Thyroid gland (tissue), 4 donors: ENCODE measurements at places on chromosomes 16 and 17. TPM values are rescaled to one million over a fixed set of nuclear protein-coding genes. Genes with fewer than 3 reads are reported as not detected.

- H3K4me3 ChIP-seq = no peak overlapping the region
- H3K36me3 ChIP-seq = peaks cover 4% of the 10 kb centered on the region
- no peak for DNase-seq
- H3K4me1 ChIP-seq = peaks cover 11% of the 10 kb centered on the region
- H3K27ac ChIP-seq = no peak overlapping the region
Measured at GRCh38 chr17:68249354-68249765, 1.5 kb downstream of the AMZ2 start.

DNA sequence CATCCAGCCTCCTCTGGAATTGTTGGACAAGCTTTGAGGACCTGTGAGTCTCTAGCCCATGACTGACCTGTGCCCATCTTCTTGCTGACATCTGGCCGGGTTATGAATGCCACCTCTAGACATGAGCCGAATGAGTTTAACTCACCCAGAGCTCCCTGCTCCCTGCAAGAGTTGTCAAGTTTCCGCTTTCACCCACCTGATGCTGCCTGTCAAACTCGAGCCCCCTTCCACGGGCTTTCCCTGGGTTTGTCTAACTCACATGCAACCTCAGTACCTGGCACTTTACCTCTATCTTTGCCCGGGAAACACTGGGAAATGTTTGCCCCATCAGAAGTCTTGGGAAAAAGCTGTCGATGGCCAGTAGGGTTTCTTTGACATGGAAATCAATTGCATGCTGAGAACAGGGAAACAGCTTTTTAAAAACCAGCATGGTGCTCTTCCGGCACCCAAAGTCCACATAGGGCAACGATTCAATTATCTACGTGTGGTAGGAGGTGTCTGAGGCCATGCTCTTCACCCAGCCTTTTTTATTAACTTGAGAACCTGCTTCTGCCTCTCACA lies 33.8 kb upstream of the DNAH17 start:
- H3K4me1 ChIP-seq = no peaks in the 10 kb centered on the region
- no peak overlapping the region for H3K27ac ChIP-seq
- no peaks in the 10 kb centered on the region for H3K27me3 ChIP-seq
- no peaks in the 10 kb centered on the region for H3K36me3 ChIP-seq
- H3K4me3 ChIP-seq = no peak overlapping the region

DNA sequence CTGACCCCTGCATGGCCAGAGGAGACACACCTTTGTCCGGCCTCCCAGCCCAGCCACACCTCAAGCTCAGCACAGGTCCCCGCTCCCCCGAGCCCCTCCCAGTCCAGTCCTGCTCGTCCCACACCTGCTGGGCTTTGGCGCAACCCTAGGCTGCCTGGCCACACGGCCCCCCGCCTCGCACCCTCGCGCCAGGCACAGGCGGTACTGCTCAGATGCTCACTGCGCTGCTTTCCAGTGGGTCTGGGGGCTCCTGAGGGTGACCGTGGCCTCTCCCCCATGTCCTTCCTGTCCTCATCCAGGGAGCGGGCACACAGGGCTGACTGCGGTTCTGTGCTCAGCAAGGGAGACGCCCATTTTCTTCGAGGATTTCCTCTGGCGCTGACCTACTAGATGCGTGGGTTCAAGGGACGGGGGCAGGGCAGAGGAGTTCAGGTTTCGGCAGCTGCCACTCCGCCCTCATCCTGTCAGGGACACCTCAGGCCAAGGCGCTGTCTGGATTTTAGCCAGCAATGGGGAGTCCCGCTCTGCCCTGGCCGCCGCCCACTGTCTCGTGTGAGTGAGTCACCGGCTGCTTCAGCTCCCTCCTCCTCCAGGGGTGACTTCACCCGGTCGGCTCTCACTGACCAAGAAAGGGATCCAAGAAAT lies 118.0 kb upstream of the ZNF469 start:
- no peak overlapping the region for H3K27ac ChIP-seq
- no peaks in the 10 kb centered on the region for H3K27me3 ChIP-seq
- H3K4me1 ChIP-seq = peaks cover 22% of the 10 kb centered on the region
- DNase-seq = peak; percentile 97
- no peaks in the 10 kb centered on the region for H3K36me3 ChIP-seq
- no peak overlapping the region for H3K4me3 ChIP-seq

- H3K36me3 ChIP-seq = no peaks in the 10 kb centered on the region
- DNase-seq = peak; percentile 88
- H3K4me1 ChIP-seq = peaks cover 50% of the 10 kb centered on the region
- H3K27ac ChIP-seq = peak overlapping the region; percentile 90
Measured at GRCh38 chr16:66660422-66661209, 35.9 kb downstream of the CMTM4 start.

TUBB3 gene
- 2.4 TPM for total RNA-seq

- DNase-seq = no peak
- no peaks in the 10 kb centered on the region for H3K27me3 ChIP-seq
- no peaks in the 10 kb centered on the region for H3K4me1 ChIP-seq
- H3K27ac ChIP-seq = no peak overlapping the region
- no peaks in the 10 kb centered on the region for H3K36me3 ChIP-seq
- H3K4me3 ChIP-seq = no peak overlapping the region
Measured at GRCh38 chr16:50473356-50473945, 74.7 kb upstream of the NKD1 start.

GRCh38 chr17:6138761-6139446 lies 68.7 kb downstream of the WSCD1 start:
- H3K27me3 ChIP-seq = no peaks in the 10 kb centered on the region
- DNase-seq = no peak
- no peaks in the 10 kb centered on the region for H3K4me1 ChIP-seq
- H3K4me3 ChIP-seq = no peak overlapping the region
- H3K27ac ChIP-seq = no peak overlapping the region

- DNase-seq = no peak
- H3K27me3 ChIP-seq = no peaks in the 10 kb centered on the region
- no peaks in the 10 kb centered on the region for H3K4me1 ChIP-seq
Measured at GRCh38 chr17:78849026-78849425, 8.4 kb upstream of the USP36 start.

- H3K4me3 ChIP-seq = no peak overlapping the region
- no peaks in the 10 kb centered on the region for H3K27me3 ChIP-seq
- no peaks in the 10 kb centered on the region for H3K4me1 ChIP-seq
- H3K36me3 ChIP-seq = peaks cover 86% of the 10 kb centered on the region
- DNase-seq = no peak
Measured at GRCh38 chr16:18832613-18833012, 31.3 kb upstream of the ARL6IP1 start.

GRCh38 chr16:46891910-46892309 lies 7.7 kb downstream of the GPT2 start:
- no peak for DNase-seq
- no peak overlapping the region for H3K27ac ChIP-seq
- no peaks in the 10 kb centered on the region for H3K27me3 ChIP-seq

ZNF174 gene
- total RNA-seq = 15.7 TPM

TMC8 gene
- 1.8 TPM for total RNA-seq

DNA sequence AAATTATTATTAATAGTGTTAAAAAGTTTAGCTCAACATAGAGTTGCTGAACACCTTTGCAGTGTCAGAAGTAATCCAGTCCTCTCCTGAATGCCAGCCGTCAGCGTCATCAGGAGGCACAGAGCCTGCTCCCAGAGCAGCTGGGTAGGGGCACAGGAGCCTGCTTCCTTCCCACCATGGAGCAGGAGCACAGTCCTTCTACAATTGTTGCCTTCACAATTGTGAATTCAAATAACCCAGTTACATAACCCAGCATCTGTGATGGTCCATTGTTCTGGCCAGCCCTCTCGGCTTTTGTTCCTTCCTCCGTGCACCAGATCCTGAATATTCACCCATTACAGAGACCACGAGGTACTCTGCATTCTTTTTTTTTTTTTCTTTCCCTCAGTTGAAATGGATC lies 393.9 kb upstream of the MAF start:
- H3K27me3 ChIP-seq = no peaks in the 10 kb centered on the region
- H3K4me3 ChIP-seq = no peak overlapping the region
- no peak overlapping the region for H3K27ac ChIP-seq
- H3K36me3 ChIP-seq = no peaks in the 10 kb centered on the region

- DNase-seq = no peak
- H3K27ac ChIP-seq = no peak overlapping the region
- no peaks in the 10 kb centered on the region for H3K27me3 ChIP-seq
- H3K4me1 ChIP-seq = peaks cover 54% of the 10 kb centered on the region
- no peak overlapping the region for H3K4me3 ChIP-seq
- no peaks in the 10 kb centered on the region for H3K36me3 ChIP-seq
Measured at GRCh38 chr16:85473909-85474620, 139.1 kb upstream of the GSE1 start.

SEBOX gene
- total RNA-seq = not detected

DNA sequence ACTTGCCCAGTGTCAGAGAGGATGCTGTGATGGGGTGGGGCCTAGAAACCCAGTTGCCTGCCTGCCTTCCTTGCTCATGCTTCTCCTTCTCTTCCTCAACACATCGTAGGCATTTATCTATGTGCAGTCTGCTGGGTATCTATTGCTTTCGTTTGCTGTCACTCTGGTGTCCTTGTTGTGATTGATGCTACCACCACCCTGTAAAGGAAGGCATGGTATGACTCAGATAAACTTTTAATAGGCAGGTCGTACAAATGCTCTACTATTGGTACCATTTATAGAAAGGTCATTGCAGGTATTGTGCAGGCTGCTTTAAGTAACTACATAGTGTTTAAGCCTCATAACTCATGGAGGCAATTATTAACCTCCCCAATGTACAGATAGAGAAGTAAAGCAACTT lies 368.9 kb downstream of the UTP18 start:
- no peak overlapping the region for H3K4me3 ChIP-seq
- no peaks in the 10 kb centered on the region for H3K27me3 ChIP-seq
- H3K36me3 ChIP-seq = no peaks in the 10 kb centered on the region
- DNase-seq = no peak

PKMYT1 gene
- total RNA-seq = 0.81 TPM

DNA sequence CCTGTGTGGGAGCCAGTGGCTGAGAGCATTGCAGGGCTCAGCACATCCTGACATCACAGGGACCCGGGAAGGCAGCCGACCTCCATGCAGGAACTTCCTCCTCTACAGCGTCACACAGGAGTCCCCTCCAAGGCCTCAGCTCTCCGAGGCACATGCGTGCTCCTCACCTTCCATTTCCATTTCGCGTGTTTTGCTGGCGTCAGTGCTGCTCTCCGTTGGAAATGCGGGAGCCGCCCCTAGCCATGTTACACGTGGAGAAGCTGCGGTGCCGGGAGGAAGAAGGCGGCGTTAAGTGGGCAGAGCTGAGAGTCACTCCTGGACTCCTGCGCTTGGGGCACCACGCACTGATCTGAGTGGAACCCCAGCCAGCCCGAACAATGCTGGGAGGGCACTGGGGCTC lies 25.2 kb upstream of the CRISPLD2 start:
- H3K4me3 ChIP-seq = no peak overlapping the region
- no peaks in the 10 kb centered on the region for H3K36me3 ChIP-seq
- no peak overlapping the region for H3K27ac ChIP-seq
- no peaks in the 10 kb centered on the region for H3K27me3 ChIP-seq
- H3K4me1 ChIP-seq = no peaks in the 10 kb centered on the region

GRCh38 chr16:88548985-88549384 lies 21.2 kb upstream of the ZC3H18 start:
- no peak overlapping the region for H3K4me3 ChIP-seq
- H3K36me3 ChIP-seq = no peaks in the 10 kb centered on the region
- DNase-seq = no peak
- no peak overlapping the region for H3K27ac ChIP-seq
- no peaks in the 10 kb centered on the region for H3K27me3 ChIP-seq

- H3K27me3 ChIP-seq = no peaks in the 10 kb centered on the region
- H3K27ac ChIP-seq = no peak overlapping the region
- no peaks in the 10 kb centered on the region for H3K4me1 ChIP-seq
- DNase-seq = no peak
- H3K4me3 ChIP-seq = no peak overlapping the region
- H3K36me3 ChIP-seq = no peaks in the 10 kb centered on the region
Measured at GRCh38 chr17:55456307-55457240, 34.9 kb upstream of the MMD start.

LPCAT2 gene
- total RNA-seq = 274 TPM

GRCh38 chr17:19642373-19642893 lies 6.1 kb upstream of the ALDH3A2 start:
- no peaks in the 10 kb centered on the region for H3K27me3 ChIP-seq
- H3K27ac ChIP-seq = no peak overlapping the region
- DNase-seq = no peak
- H3K4me3 ChIP-seq = no peak overlapping the region
- peaks cover 11% of the 10 kb centered on the region for H3K4me1 ChIP-seq

CYB5D1 gene
- 24.6 TPM for total RNA-seq

DNA sequence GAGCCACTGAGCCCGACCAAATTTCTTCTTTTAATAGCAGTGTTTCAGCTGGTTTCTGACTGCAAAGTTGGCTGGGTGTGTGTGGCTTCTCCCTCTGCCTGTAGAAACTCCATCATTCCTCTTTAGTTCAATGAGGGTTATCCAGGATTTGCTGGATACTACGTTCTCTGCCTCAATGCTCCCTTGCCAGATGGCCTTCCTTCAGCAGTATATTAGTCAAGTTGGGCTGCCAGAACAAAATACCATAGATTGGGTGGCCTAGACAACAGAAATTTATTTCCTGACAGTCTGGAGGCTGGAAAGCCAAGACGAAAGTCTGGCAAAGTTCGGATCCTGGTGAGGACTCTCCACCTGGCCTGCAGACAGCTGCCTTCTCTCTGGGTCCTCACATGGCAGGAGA lies 103.7 kb downstream of the NOG start:
- H3K4me3 ChIP-seq = no peak overlapping the region
- H3K27me3 ChIP-seq = no peaks in the 10 kb centered on the region
- DNase-seq = no peak
- H3K36me3 ChIP-seq = no peaks in the 10 kb centered on the region
- no peak overlapping the region for H3K27ac ChIP-seq

DNA sequence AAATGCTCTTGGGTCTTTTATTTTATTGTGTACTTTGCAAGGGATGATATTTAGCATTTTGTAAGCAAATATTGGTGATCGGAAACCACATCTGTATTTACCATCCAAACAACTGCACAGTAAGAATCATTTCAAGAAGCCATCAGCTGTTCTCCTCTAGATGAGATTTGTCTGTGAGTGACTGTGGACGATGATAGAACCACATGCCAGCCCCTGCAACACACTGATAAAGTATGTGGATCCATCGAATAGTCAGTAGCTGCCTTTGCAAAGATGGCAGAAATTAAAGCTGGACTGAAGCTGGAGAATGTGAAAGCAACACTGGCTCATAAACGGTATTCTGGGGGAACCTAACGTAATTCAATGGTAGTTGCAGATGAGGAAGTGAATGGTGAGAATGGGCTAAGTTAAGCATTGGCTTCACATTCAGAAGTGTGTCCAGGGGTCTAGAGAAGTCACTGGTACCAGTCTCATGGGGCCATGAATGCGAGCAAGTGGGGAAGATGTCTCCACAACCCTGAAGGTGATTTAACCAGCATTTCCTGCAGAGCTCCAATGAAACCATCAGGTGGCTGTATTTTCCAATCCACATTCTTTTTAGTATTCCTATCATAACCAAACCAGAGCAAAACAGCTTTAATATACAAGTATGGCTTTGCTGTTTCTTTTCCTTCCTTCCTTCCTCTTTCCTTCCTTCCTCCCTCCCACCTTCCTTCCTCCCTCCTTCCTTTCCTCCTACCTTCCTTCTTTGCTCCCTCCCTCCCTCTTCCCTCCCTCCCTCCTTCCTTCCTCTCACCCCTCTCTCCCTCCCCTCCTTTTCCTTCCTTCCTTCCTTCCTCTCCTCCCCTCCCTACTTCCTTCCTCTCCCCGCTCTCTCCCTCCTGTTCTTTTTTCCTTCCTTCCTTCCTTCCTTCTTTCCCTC lies 169.4 kb downstream of the ABCA8 start:
- H3K27ac ChIP-seq = no peak overlapping the region
- H3K36me3 ChIP-seq = no peaks in the 10 kb centered on the region
- H3K4me3 ChIP-seq = no peak overlapping the region
- peaks cover 7% of the 10 kb centered on the region for H3K4me1 ChIP-seq
- DNase-seq = no peak

- DNase-seq = no peak
- H3K36me3 ChIP-seq = no peaks in the 10 kb centered on the region
- no peak overlapping the region for H3K4me3 ChIP-seq
- H3K27ac ChIP-seq = peak overlapping the region; percentile 81
- H3K27me3 ChIP-seq = no peaks in the 10 kb centered on the region
- H3K4me1 ChIP-seq = peaks cover 19% of the 10 kb centered on the region
Measured at GRCh38 chr16:19861133-19861532, 23.5 kb downstream of the GPRC5B start.

SULT1A1 gene
- 143 TPM for total RNA-seq
